ENCODE measurements at places on chromosomes 3 and 15. TPM values are rescaled to one million over a fixed set of nuclear protein-coding genes. Genes with fewer than 3 reads are reported as not detected.

DNA sequence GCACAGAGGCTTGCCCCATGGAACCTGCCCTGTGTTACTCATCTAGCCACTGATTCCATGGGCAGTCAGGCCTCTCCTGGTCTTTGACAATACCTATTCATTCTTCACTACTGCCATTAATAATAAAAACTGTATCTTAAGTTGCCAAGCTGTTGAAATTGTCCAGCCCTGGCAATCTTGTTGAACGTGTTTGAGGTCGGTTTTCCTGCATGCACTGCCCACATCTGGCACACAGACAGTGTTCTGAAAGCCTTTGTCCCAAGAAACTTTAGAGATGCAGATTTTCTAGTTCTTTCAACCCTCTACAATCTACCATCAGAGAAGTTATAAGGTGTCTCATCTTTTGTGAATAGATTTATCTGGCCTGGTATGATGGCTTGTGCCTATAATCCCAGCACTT is 567.2 kb upstream of the NECTIN3 start:
- DNase-seq = no peak

- no peak for DNase-seq
Observed at GRCh38 chr3:51966016-51966415, 1.2 kb downstream of the PCBP4 start.

- DNase-seq = no peak
Observed at GRCh38 chr3:36364260-36364659, 16.0 kb upstream of the STAC start.

Gene REC114
- total RNA-seq = not detected

- no peak for DNase-seq
Observed at GRCh38 chr3:146594843-146595482, 10.2 kb downstream of the PLSCR5 start.

DNA sequence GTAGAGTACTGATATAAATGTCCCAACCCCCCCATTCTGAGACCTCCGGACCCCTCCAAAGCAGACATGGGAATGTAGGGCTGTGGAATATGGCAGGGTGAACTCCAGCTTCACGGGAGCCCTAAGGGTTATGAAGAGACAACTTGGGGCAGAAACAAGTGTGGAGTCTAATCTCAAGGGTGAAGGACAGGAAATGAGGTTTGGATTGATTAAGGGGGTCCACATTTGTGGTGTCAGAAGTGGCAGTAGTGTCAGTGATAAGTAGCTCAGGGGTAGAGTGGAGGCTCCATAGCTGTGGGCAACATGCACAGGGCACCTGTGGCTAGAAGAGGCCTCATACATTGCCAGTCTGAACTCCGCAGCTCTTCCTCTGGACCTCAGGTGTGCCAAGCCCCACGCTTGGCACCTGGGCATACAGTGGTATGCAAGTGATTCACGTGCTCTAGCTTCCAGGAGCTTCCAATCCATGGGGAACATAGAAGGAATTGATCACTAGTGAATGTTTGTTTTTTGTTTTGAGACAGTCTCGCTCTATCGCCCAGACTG is 4.1 kb upstream of the P4HTM start:
- no peak for DNase-seq

Gene RBMS3
- total RNA-seq = 195 TPM

DNA sequence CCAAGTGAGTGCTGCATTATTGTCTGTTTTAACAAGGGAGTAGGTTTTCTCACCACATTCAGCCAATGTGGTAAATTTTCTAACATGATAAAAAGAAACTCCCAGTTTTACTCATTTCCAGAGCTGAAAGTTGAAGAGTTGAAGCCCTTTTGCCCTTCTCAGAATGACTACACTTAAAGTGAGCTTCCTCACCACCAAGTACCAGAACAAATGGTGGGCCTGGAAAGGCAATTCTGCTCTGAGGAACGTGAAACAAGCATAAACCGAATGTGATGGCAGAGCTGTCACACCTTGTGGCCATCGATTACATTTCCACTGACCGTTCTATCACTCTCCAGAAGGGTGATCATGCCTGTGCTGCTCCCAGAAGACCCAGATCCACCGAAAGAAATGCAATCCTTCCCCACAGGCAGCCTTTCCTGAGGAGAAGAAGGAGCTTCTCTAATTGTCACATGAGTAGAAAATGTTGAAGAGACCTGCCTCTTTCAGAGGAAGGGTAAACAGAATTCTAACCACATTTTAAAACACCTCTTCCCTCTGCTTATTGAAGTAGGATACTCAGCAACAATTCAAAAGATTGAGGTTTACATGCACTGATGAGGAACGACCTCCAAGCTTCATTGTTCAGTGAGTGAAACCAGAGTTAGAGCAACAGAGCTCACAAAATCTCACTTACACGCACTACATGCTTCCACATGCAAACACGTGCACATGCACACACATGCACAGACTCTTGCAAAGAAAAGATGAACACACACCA is 21.4 kb upstream of the CCR9 start:
- DNase-seq = no peak

- DNase-seq = peak; percentile 46
Observed at GRCh38 chr15:84108728-84109127, 126.8 kb upstream of the GOLGA6L4 start.

- DNase-seq = no peak
Observed at GRCh38 chr3:127158614-127159229, 34.2 kb upstream of the PRR23E start.

Gene TRIM42
- 2.2 TPM for total RNA-seq

DNA sequence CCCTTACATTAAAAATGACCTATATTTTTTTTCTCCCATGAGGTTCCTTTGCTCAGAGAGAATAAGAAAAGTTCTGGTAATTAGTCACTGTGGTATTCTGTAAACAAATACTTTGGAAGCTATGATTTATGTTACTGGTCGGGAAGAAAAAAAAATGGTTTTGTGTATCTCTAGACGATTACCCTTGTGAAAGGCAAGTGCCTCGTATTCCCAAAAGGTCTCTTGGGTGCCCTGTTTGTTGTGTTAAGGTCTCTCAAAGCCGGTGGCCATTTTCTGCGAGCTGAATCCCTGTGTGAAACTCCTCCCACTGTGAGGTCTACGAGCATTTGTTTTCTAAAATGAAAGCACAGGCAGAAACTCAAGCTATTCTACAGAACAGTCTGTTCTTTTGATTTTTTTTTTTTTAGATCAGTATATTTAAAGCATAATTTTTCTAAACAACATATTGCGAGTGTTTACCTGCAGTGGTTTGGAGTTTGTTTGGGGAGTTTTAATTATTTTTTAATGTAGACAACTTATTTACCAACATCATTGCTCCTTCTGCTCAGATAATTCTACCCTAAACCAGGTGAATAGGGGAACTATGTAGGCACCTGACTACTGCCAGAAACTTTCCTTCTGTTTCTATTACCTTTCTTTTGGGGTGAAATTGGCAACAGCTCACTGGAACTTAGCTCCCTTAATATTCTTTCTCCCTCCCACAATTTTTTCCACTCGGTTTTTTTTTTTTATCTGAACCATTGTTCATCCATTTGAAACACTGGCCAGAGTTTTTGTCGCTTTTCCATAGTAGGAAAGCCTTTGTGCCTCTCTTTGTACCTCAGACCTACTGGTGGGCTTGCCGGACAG is 44.0 kb downstream of the ZBTB38 start:
- DNase-seq = peak; percentile 78

Gene ARL6IP5
- total RNA-seq = 67.7 TPM

Gene RBP2
- not detected for total RNA-seq

Gene GPR87
- 4.1 TPM for total RNA-seq

GRCh38 chr3:55163421-55163820 is 235.6 kb upstream of the LRTM1 start:
- no peak for DNase-seq
